Mesenteric fat pad (tissue), 1 donor: ENCODE measurements at places on chromosomes 5 and 9.

DNA sequence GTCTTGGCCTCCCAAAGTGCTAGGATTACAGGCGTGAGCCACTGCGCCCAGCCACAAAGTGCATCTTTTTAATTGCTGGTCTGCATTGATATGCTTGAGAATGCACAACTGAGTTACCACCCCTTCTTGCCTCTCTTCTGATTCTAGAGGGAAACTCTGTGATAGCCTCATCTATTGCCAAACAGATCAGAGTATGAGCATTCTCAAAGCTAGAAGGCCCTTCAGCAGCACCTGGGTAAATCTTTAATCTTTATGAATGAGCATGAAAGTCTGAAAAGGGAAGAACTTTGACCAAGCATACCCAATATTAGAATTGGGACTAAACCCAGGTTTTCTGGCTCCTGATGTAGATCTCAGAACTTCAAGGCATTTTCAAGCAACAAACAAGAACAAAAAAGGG is 298.3 kb upstream of the TNC start:
- DNase-seq: no peak

DNA sequence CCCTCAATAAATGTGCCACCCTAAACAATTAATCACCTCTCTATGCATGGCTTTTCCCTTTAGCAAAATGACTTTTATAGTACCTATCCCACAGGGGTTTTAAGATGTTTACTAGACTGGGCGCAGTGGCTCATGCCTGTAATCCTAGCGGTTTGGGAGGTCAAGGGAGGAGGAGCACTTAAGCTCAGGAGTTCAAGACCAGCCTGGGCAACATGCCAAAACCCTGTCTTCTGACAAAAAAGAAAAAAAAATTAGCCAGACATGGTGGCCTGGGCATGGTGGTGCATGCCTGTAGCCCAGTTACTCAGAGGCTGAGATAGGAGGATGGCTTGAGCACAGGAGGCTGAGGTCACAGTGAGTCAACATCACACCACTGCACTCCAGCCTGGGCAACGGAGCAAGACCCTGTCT is 13.5 kb downstream of the SH3TC2 start:
- DNase-seq: no peak

DNA sequence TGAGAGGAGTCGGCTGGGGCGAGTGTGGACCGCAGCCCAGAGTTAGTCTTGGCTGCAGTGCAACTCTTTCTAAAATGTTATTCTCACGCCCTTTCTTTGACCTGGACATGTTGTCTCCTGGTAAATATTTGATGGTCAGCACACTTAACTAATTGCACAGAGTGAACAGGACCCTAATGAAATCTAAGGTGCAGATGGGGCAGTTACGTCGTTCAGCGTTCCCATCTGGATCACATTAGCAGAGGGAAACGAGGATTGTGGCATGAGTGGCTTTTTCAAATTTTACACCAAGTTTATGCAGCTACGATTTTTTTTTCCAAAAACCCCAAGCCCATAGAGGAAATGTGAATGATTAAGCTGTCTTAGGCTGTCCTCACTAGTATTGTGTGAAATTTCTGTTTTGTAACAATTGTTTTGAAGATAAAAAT is 483 bp downstream of the C9orf85 start:
- no peak for DNase-seq

DNA sequence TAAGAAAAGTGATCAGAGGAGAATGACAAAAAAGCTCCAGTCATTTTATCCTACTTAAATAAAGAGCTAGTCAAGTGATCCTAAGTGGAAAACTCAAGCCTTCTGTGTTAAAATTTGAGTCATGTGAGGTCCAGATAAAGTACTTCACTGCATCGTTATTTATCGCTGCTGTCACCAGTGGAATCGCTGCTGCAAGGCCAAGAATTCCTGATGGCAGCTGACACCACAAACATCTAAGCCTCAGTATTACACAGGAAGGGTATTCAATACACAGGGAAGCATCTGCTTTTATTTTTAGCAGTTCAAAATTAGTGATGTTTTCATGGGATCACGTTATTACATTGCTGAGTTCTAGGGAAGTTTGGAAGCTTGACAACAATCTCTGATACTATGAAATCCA is 190.3 kb downstream of the GOLPH3 start:
- no peak for DNase-seq

- no peak for DNase-seq
Observed at GRCh38 chr9:137853392-137853995, 24.1 kb upstream of the CACNA1B start.

DNA sequence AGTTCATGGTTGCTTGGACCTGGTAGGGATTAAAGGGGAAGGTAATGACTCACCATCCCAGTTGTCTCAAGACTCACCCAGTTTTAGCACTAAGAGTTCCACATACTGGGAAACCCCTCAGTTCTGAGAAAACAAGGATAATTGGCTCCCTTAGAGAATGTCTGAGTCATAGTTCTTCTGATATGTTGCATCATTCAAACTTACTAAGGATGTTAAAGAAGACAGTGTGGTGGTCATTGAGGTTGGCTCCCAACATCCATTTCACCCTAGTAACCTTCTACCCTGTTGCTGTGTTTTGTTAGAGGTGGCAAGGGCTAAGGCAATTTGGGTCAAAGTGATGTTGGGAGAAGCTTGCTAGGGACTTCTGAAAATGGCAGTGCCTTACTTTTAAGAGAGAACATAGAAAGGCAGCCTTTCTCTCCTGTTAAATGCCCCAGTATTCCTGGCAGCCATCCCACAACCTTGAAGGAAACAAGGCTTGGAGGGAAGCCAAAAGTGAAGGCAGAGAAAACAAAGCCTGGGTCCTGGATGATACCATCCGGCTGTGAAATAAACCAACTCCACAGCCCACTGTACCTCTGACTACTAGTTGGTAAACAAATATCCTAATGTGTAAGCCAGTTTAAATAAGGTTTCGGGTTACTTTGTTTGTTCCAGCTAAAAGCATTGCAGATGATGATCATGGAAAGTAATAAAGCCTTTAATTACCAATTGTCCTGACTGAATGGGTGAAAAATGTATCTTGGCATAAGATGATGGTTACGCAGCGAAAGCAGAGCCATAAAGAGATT is 80.4 kb upstream of the ADAMTSL1 start:
- DNase-seq: no peak
